ENCODE measurements at places on chromosomes 3 and 15. TPM values are rescaled to one million over a fixed set of nuclear protein-coding genes. Genes with fewer than 3 reads are reported as not detected.

GRCh38 chr3:174355505-174355904, 503.6 kb upstream of the NAALADL2 start:
- DNase-seq: no peak
- H3K4me1 ChIP-seq: no peaks in the 10 kb centered on the region
- H3K4me3 ChIP-seq: no peak overlapping the region
- H3K27ac ChIP-seq: no peak overlapping the region

DNA sequence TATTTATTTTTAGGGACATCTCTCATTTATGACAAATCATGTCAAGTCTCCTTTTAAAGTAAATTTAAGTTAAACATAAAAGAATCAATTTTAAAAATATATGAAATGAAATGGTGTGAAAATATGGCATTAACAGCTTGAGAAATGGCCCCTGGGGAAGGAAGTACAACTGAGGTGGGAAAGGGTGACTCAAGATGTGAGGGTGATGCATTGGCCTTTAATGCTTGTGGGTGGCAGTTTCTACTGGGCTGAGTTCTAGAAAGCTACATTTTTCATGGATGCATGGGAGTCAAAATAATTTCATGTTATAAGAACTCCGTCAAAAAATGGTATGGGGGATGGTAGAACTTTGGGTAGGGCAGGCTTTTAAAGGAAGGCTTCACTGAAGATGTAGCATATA, 708.8 kb upstream of the CFAP20DC start:
- no peaks in the 10 kb centered on the region for H3K27me3 ChIP-seq
- H3K36me3 ChIP-seq: no peaks in the 10 kb centered on the region
- peaks cover 26% of the 10 kb centered on the region for H3K4me1 ChIP-seq
- H3K4me3 ChIP-seq: no peak overlapping the region
- DNase-seq: no peak

GRCh38 chr3:141784096-141784495, 20.9 kb downstream of the GRK7 start:
- H3K27me3 ChIP-seq: no peaks in the 10 kb centered on the region
- H3K4me3 ChIP-seq: no peak overlapping the region
- DNase-seq: no peak
- no peaks in the 10 kb centered on the region for H3K4me1 ChIP-seq
- H3K36me3 ChIP-seq: no peaks in the 10 kb centered on the region

The EEF1AKMT4 gene
- 3.9 TPM for total RNA-seq

The KNG1 gene
- total RNA-seq: not detected

DNA sequence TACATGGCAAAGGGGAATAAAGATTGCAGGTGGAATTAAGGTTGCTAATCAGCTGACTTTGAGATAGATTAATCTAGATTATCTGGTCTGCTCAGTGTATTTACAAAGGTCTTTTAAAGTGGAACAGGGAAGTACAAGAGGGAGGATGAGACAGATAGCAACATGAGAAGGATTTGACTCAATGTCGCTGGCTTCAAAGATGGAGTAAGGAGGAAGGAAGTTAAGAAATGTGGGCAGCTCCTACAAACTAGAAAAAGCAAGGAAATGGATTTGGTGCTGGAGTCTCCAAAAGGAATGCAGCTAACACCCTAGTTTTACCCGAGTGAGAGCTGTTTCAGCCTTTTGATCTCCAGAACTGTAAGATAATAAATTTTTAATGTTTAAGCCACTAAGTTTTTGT, 180.7 kb upstream of the TTC14 start:
- no peak overlapping the region for H3K27ac ChIP-seq
- DNase-seq: no peak
- H3K36me3 ChIP-seq: no peaks in the 10 kb centered on the region
- H3K27me3 ChIP-seq: no peaks in the 10 kb centered on the region
- H3K4me1 ChIP-seq: peaks cover 5% of the 10 kb centered on the region

- no peaks in the 10 kb centered on the region for H3K36me3 ChIP-seq
- DNase-seq: no peak
- H3K27me3 ChIP-seq: peaks cover 13% of the 10 kb centered on the region
- no peak overlapping the region for H3K4me3 ChIP-seq
- H3K4me1 ChIP-seq: peaks cover 2% of the 10 kb centered on the region
- no peak overlapping the region for H3K27ac ChIP-seq
Measured at GRCh38 chr3:134693804-134694203, 43.0 kb upstream of the KY start.

The HCLS1 gene
- 0.46 TPM for total RNA-seq

- peaks cover 11% of the 10 kb centered on the region for H3K4me1 ChIP-seq
- H3K27ac ChIP-seq: no peak overlapping the region
- no peaks in the 10 kb centered on the region for H3K36me3 ChIP-seq
- H3K4me3 ChIP-seq: no peak overlapping the region
- no peak for DNase-seq
Measured at GRCh38 chr3:183328823-183329222, 75.8 kb downstream of the B3GNT5 start.

The GOLGA8G gene
- total RNA-seq: not detected
